ENCODE measurements at places on chromosomes 1 and 21. TPM values are rescaled to one million over a fixed set of nuclear protein-coding genes. Genes with fewer than 3 reads are reported as not detected.

SH2D1B gene
- 0.61 TPM for total RNA-seq

SLAMF8 gene
- 40.7 TPM for total RNA-seq

FCRL4 gene
- total RNA-seq: 0.57 TPM

DNA sequence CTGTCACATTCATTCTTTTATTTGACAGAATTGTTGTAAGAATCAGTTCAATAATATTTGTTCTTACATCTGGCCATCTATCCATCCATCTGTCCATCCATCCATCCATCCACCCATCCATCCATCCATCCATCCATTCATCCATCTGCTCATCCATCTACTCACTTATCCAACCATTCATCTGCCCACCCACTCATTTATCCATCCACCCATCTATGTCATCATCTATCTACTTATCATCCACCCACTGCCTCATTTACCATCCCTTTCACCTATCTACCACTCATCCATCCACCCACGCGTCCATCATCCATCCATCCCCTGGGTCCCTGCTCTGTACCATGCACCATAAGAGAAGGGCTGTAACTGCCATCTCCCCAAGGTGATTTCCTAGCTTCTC lies 134.1 kb downstream of the FOXD2 start:
- no peak overlapping the region for H3K27ac ChIP-seq
- H3K4me1 ChIP-seq: peaks cover 38% of the 10 kb centered on the region

GRCh38 chr21:44965251-44966022 lies 25.6 kb downstream of the SLX9 start:
- no peak overlapping the region for H3K27ac ChIP-seq
- H3K36me3 ChIP-seq: peaks cover 13% of the 10 kb centered on the region
- H3K4me1 ChIP-seq: peaks cover 44% of the 10 kb centered on the region
- no peak for DNase-seq

- no peak for DNase-seq
- H3K27ac ChIP-seq: no peak overlapping the region
- no peaks in the 10 kb centered on the region for H3K36me3 ChIP-seq
- H3K27me3 ChIP-seq: no peaks in the 10 kb centered on the region
- no peak overlapping the region for H3K4me3 ChIP-seq
Observed at GRCh38 chr1:160107512-160107911, 8.0 kb upstream of the ATP1A2 start.

DNA sequence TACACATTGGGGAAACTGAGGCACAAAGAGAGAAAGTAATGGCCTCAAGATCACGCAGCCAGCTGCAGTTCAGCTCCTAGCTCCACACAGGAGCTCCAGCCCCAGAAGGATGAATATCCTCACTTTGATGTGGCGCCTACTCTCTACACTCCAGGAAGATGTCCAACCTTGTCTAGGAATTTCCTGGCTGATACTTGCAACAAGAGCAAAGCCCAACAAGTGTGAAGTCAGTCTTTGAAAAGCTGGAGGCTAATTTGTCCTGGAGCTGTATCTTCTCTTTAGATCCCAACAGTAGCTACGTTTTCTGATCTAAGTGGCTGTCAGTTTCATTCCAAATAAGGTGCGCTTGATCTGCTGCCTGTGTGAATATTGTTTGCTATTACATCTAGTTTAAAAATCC lies 344.9 kb downstream of the PTPRU start:
- no peaks in the 10 kb centered on the region for H3K27me3 ChIP-seq
- H3K4me1 ChIP-seq: no peaks in the 10 kb centered on the region
- no peaks in the 10 kb centered on the region for H3K36me3 ChIP-seq
- no peak for DNase-seq
